ENCODE measurements at places on chromosomes 6 and 20. TPM values are rescaled to one million over a fixed set of nuclear protein-coding genes. Genes with fewer than 3 reads are reported as not detected.

DNA sequence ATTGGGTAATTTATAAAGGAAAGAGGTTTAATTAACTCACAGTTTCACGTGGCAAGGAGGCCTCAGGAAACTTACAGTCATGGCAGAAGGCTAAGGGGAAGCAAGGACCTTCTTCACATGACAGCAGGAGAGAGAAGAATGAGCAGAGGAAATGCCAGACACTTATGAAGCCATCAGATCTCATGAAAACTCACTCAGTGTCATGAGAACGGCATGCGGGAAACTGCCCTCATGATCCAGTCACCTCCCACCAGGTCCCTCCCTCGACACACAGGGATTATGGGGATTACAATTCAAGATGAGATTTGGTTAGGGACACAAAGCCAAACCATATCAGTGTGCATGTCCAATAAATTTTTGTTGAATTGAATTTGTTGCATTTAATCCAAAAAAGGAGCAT lies 52.0 kb downstream of the ECT2L start:
- no peak overlapping the region for H3K27ac ChIP-seq
- no peak overlapping the region for H3K4me3 ChIP-seq
- H3K36me3 ChIP-seq = no peaks in the 10 kb centered on the region
- H3K4me1 ChIP-seq = peaks cover 5% of the 10 kb centered on the region
- no peak for DNase-seq

Gene MTG2
- total RNA-seq = 30.7 TPM

DNA sequence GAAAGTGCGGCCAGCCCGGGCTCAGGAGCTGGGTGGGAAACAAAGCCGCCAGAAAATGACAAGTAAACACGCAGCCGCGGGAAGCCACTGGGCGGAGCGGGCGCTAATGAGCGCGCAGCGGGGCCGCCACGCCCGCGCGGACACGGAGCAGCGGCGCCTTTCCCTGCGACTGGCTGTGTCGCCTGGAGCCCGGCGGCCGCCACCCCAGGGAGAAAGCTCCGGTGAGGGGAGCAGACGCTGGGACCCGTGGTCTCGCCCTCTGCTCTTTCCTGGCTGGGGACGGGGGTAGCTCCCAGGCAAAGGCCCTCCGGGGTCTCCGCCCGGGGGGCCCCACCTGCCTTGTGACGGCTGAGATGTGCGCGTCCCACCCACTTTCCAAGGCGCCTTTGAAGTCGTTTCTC lies 54.9 kb downstream of the PRR18 start:
- peak overlapping the region; percentile 72 for H3K4me3 ChIP-seq
- no peak overlapping the region for H3K27ac ChIP-seq
- H3K4me1 ChIP-seq = peaks cover 8% of the 10 kb centered on the region
- DNase-seq = no peak
- H3K36me3 ChIP-seq = no peaks in the 10 kb centered on the region
- peaks cover 58% of the 10 kb centered on the region for H3K27me3 ChIP-seq

GRCh38 chr6:142551274-142551811 lies 249.5 kb downstream of the ADGRG6 start:
- H3K27me3 ChIP-seq = peaks cover 55% of the 10 kb centered on the region
- no peak overlapping the region for H3K4me3 ChIP-seq
- no peak for DNase-seq
- no peaks in the 10 kb centered on the region for H3K4me1 ChIP-seq

GRCh38 chr20:63471981-63472831 lies at the start of gene KCNQ2:
Gene KCNQ2, minus strand, starts transcription at chr20:63472655. Its CDS starts 192 bp downstream, at chr20:63472463.
- no peaks in the 10 kb centered on the region for H3K36me3 ChIP-seq
- H3K27me3 ChIP-seq = peaks cover 41% of the 10 kb centered on the region
- no peak within 1 kb of the TSS for H3K27ac ChIP-seq

- no peaks in the 10 kb centered on the region for H3K4me1 ChIP-seq
- H3K27ac ChIP-seq = no peak overlapping the region
- DNase-seq = no peak
- H3K27me3 ChIP-seq = peaks cover 18% of the 10 kb centered on the region
- H3K36me3 ChIP-seq = no peaks in the 10 kb centered on the region
Measured at GRCh38 chr6:136359851-136360250, 70.2 kb upstream of the BCLAF1 start.

Gene GPR63
- 0.48 TPM for total RNA-seq

DNA sequence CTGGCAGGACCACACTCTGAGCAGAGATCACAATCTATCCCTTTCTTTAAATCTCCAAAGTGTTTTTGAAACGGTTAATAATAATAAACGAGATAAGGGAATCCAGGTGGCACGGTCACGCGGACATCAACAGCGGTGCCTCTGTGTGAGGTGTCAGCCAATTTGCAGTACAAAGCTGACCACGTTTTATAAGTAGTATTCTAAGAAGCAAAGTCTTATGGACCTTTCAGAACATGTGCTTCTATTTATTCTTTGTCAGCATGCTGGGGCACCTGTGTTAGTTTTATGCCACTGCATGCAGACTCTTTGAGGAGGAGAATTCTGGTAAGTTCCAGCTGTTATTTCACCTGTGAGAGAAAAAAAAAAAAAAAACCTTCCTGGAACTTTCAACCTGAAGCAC lies 39.0 kb upstream of the EXOC2 start:
- H3K4me1 ChIP-seq = no peaks in the 10 kb centered on the region
- no peaks in the 10 kb centered on the region for H3K36me3 ChIP-seq
- no peak overlapping the region for H3K27ac ChIP-seq
- peaks cover 38% of the 10 kb centered on the region for H3K27me3 ChIP-seq

- H3K4me1 ChIP-seq = no peaks in the 10 kb centered on the region
- DNase-seq = no peak
- H3K27me3 ChIP-seq = peaks cover 2% of the 10 kb centered on the region
Measured at GRCh38 chr20:6070829-6071695, 17.2 kb upstream of the LRRN4 start.

GRCh38 chr20:26208296-26209091 lies 511.8 kb upstream of the ZNF337 start:
- DNase-seq = peak; percentile 84
- H3K36me3 ChIP-seq = no peaks in the 10 kb centered on the region
- H3K27ac ChIP-seq = no peak overlapping the region
- peak overlapping the region; percentile 52 for H3K4me3 ChIP-seq

- peaks cover 11% of the 10 kb centered on the region for H3K4me1 ChIP-seq
- no peaks in the 10 kb centered on the region for H3K27me3 ChIP-seq
- H3K4me3 ChIP-seq = no peak overlapping the region
- peaks cover 33% of the 10 kb centered on the region for H3K36me3 ChIP-seq
Measured at GRCh38 chr6:4895971-4896370, 107.9 kb downstream of the RPP40 start.

DNA sequence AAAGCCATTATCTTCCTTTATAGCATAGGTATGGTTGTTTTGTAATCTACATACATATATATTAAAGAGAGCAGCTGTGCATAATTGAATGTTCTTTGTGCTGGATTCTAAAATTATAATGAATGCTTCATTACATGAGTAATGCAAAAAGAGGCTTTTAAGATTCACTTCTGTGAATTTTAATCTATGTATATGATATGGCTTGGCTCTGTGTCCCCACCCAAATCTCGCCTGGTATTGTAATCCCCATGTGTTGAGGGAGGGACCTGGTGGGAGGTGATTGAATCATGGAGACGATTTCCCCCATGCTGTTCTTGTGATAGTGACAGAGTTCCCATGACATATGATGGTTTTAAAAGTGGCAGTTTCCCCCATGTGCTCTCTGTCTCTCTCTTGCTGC lies 255.4 kb downstream of the GRM1 start:
- H3K4me3 ChIP-seq = no peak overlapping the region
- H3K27ac ChIP-seq = no peak overlapping the region
- DNase-seq = no peak
- no peaks in the 10 kb centered on the region for H3K27me3 ChIP-seq
- peaks cover 12% of the 10 kb centered on the region for H3K4me1 ChIP-seq

Gene BEND6
- 9.2 TPM for total RNA-seq

DNA sequence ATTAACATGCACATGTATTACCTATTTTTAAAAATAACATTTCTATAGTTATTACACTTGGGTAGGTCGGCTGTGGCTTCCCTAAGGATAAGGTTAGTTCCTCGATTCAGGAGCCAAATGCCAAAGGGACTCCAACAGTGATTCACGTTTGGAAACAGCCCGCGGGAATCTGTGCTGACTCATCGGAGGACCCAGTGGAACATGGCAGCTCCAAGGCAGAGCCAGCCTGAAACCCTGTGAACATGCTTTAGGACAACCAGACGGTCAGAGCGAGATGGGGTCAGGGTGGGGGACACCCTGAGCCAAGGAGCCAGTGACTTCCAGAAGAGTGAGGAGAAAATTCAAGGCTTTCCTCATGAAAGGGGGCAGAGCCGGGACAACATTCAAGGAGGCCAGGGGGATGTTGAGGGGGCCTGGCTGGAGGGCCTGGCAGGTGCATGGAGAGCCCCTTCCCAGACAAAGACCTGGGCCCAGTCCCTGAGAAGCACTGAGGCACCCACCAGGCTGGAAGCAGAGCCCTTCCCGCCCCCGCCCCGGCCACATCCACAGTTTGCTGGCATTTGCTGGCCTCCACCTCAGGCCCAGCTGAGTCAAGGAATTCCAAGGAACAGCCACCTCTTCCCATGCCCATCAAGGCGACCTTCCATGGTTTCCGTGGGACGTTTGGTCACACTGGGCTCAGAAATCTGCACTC lies 133.2 kb downstream of the SNX5 start:
- peak overlapping the region; percentile 50 for H3K4me3 ChIP-seq
- H3K27ac ChIP-seq = peak overlapping the region; percentile 97
- H3K27me3 ChIP-seq = no peaks in the 10 kb centered on the region
- no peaks in the 10 kb centered on the region for H3K36me3 ChIP-seq
- DNase-seq = no peak
- peaks cover 48% of the 10 kb centered on the region for H3K4me1 ChIP-seq

GRCh38 chr6:34378470-34378869 lies 14.0 kb downstream of the NUDT3 start:
- no peaks in the 10 kb centered on the region for H3K36me3 ChIP-seq
- H3K4me3 ChIP-seq = no peak overlapping the region
- DNase-seq = no peak

Gene PLAGL2
- 11.8 TPM for total RNA-seq

Gene DEF6
- total RNA-seq = 0.52 TPM

Gene NKX2-4
- not detected for total RNA-seq

DNA sequence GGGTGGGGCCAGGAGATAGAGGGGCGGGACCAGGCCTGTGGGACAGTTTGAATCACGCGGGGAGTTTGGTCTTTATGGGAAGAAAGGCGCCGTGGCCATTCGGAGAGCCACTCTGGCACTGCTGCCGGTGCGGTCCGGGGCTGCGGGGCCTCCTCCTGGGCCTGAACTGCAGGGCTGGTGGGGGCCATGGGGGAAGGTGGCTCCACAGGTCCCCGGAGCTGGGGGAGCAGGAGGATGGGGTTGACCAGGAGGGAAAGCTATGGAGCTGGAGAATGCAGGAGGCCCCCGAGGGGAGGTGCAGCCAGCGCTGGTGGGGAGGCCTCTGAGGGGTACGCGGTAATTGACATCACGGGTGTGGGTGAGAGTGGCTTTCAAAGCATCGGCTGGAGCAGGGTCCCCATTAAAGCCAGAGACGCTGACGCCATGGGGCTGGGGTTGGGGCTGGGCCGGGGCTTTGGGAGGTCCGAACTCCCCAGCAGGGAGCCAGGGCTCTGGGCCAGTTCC lies 1.8 kb upstream of the BHLHE23 start:
- peaks cover 29% of the 10 kb centered on the region for H3K27me3 ChIP-seq
- peak overlapping the region; percentile 50 for H3K4me3 ChIP-seq
- no peak for DNase-seq
- H3K4me1 ChIP-seq = peaks cover 8% of the 10 kb centered on the region

Gene NFATC2
- 0.89 TPM for total RNA-seq

GRCh38 chr6:137230547-137230946 lies 11.4 kb upstream of the IFNGR1 start:
- H3K27me3 ChIP-seq = no peaks in the 10 kb centered on the region
- no peak for DNase-seq
- H3K4me1 ChIP-seq = peaks cover 15% of the 10 kb centered on the region
- no peaks in the 10 kb centered on the region for H3K36me3 ChIP-seq

DNA sequence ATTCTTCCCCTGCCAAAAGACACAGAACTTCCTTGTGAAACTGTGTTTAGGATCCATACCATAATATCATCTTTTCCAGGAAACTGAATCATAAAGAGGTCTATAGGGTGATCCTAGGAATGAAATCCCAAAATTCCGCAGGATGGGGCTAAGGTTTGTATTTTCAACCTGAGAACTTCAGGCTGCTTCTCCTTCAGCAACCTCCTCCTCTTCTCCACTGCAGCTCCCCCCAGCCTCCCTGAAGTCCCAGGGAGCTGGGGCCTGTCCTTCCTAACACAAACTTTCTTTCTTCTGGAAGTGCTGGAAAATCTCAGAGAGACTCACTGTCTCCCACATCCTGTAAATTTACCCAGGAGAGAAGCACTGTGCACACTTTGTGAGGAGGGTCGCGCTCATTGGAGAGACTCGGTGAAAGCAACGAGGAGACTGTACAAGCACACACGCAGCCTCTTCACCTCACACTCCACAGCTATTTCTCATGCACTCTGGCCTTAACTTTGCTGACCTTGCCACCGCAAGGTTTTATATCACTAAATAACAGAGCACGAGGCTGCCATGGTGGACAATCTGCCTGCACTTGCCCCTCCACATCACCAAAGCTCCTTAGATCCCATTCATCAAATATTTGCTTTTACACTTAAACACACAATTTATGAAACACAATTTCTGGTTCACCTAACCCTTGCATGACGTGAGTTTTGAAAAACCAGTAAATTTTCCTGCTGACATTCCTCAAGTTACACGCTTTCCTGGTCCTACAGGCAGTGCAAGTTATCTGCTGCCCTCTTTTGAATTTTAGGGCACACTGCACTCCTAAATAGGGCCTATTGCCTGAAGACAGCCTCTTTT lies 14.3 kb downstream of the ID4 start:
- H3K4me1 ChIP-seq = peaks cover 33% of the 10 kb centered on the region
- peak overlapping the region; percentile 36 for H3K4me3 ChIP-seq
- no peak for DNase-seq
- no peaks in the 10 kb centered on the region for H3K36me3 ChIP-seq
- peak overlapping the region; percentile 77 for H3K27ac ChIP-seq
- H3K27me3 ChIP-seq = no peaks in the 10 kb centered on the region

DNA sequence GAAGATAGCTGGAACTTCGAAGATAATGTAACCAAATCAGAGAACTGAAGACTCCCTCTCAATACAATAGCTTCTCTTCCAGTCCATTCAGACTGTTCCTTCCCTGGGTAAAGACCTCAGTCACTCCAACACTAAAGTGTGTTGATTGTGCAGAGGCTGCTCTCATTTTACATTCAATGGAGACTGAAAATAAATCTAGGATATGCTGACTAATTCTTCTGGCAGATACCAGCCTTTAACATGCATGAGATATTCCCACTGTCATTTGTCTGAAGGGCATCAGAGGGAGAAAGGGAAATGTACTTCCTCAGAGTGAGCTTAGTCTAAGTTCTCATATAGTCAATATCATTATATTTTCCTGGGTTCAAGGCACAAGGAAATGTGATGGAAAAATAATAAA lies 166.4 kb upstream of the IRAK1BP1 start:
- H3K36me3 ChIP-seq = no peaks in the 10 kb centered on the region
- H3K4me3 ChIP-seq = no peak overlapping the region
- H3K27ac ChIP-seq = no peak overlapping the region
- H3K4me1 ChIP-seq = no peaks in the 10 kb centered on the region
- DNase-seq = no peak
- H3K27me3 ChIP-seq = peaks cover 17% of the 10 kb centered on the region

Gene ZNF133
- total RNA-seq = 14.0 TPM
